GM12864 (cell line): ENCODE measurements at places on chromosomes 11 and 22.

DNA sequence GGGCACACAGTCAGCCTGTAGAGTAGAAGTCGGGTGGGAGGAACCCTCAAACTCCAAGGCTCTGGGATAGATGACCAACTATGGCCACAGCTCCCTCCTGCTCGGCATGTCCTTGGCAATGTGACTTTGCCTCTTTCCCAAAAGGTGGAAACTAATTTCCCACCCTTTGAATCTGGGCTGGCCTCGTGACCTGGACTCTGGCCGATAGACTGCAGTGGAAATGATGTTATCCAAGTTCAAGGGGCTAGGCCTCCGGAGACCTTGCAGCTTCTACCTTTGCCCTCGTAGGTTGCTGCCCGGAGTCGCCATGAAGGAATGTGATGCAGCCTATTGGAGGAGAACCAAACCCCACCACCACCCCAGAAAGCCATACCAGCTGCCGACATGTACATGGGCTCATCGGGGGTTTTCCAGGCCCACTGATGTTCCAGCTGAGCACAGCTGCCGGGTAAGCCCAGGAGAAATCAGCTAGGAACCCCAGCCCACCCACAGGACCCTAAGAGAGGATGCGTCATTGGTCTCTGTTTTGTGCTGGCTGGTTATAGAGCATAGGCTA is 30.4 kb downstream of the KCNJ4 start:
- DNase-seq = no peak

GRCh38 chr11:67639438-67639859 is at the start of gene TBX10:
Gene TBX10, minus strand, starts transcription at chr11:67639763. Its CDS starts 291 bp downstream, at chr11:67639472.
- no peak for DNase-seq

GRCh38 chr11:106959800-106960199 is 58.5 kb downstream of the GUCY1A2 start:
- DNase-seq = no peak

- DNase-seq = no peak
Observed at GRCh38 chr22:28574159-28574788, 105.4 kb downstream of the TTC28 start.

- no peak for DNase-seq
Observed at GRCh38 chr11:94883878-94884277, 89.5 kb downstream of the CWC15 start.

- DNase-seq = no peak
Observed at GRCh38 chr11:82747471-82747870, 13.8 kb upstream of the FAM181B start.

- DNase-seq = no peak
Observed at GRCh38 chr11:111808063-111808588, 41.9 kb upstream of the PPP2R1B start.

DNA sequence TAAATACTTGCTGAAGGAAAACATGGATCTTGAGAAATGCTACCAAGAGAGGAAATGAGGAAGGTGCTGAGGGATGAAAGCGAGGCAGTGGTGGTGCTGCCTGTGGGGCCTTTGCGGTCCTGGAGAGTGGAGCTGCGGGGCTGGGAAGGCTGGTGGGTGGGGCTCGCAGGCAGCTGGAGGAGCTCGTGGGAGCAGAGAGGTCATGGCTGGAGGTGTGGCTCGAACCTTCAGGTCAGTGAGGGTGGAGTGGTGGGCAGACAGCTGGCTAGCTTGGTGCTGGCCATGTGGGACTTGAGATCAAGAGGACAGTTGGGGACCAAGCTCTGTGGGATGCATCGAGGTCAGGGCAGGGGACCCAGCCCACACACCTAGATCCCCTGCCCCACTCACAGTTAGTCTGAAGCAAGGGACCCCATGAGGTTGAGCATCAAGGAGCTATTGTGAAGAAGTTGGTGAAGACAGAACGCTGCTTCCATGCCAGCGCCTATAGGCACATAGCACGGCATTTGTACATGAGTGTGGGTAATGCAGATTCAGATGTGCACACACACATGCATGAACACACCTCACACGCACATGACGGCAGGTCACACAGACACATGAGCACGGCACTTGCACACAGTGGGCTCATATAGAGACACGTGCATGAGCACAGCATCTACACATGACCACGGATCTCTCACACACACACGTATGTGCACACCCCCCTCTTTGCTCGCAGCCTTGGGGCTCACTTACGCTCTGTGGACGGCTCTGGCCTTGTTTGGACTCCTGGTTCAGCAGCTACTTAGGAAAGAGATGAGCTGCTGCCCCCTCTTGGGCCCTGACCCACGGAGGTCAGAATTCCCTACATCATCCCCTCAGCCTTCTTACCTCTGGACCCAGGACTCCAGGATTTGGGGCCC is 30.4 kb downstream of the SHANK3 start:
- no peak for DNase-seq

DNA sequence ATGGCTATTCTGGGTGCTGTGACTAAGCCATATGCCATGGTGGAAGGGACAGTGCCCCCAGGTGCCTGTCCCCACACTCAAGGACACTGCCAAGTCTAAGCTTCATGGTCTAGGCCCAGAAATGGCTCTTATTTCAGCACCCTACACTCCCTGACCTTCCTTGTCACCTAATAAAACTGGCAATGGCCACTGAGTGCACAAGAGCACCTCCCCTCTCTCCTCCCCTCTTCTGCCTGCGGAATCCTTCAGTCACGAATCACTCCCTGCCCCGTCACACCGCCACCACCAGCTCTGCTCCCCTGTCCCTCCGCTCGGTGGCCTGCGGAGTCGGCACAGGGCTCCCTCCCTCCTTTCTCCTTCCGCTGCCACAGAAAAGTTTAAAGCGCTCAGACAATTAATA is 19.0 kb upstream of the LMO1 start:
- DNase-seq = no peak

- DNase-seq = no peak
Observed at GRCh38 chr22:35612903-35613302, 4.2 kb downstream of the MB start.

GRCh38 chr11:25183411-25183810 is 686.6 kb downstream of the LUZP2 start:
- DNase-seq = no peak

DNA sequence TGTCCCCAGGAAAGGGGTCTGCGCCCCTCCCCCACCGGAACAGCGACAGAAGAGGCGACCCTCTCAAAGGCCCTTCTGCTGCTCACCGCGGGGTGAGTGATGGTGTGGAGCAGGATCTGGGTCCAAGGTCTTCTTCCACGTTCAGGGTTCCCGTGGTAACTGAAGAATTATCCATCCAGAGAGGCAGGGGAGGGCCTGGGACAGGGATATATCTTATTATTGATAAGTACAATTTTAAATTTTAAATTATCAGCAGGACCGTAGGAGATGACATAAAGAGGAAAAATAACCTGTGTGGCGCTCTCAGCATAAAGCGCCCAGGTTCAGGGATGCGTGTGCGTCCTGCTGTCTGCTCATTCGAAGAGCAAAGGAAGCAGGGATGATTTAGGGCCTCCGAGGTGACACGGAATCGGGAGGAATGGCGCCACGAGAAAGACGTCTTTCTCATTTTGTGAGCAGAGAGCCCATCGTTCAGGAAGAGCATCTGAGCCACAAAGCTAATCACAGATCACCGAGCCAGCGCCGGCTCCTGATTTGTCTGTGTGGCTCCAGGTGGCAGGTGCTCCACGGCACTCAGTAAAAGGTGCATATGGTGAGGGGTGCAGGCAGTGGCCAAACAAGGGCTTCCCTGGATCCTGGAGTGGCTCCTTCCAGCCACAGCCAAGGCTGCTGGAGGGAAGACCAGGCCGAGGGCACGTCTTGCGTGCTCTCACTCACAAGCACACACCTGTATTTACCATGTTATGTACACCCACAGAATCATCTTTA is 19.3 kb downstream of the KRTAP5-5 start:
- no peak for DNase-seq

GRCh38 chr11:61635787-61636186 is 44.4 kb upstream of the DAGLA start:
- DNase-seq = no peak

DNA sequence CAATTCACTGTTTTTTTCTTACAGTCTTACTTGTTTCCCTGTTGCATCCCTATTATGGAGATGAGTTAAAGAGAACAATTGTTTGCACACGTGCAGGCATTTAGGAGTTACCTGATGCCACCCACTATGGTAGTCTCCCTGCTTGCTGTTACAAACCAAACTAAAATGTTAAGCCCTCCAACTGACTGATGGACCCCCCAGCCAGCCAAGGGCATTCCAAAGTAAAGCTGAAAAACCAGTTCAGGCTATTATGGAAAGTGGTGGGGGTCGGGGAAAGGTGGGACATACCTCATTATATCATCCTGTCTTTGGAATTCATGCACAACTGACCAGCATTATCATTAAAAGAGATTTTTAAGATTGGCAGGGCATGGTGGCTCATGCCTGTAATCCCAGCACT is 47.0 kb upstream of the GNAZ start:
- no peak for DNase-seq

DNA sequence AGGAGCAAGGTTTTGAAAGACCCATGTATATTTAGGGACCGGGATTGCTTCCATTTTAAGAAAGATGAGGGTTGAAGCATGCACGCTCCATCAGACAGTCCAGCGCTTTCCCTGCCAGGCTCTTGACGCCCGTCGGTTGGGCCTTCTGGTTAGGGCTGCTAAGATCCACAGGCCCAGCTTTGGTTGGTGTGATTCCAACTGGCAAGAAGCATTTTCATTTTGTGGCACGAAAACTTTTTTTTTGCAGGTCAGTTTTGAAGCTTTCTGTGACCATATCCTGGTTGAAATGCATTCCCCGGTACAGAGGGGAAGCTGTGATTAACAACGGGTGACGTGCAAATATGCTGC is 34.3 kb upstream of the MPPED1 start:
- DNase-seq = no peak

DNA sequence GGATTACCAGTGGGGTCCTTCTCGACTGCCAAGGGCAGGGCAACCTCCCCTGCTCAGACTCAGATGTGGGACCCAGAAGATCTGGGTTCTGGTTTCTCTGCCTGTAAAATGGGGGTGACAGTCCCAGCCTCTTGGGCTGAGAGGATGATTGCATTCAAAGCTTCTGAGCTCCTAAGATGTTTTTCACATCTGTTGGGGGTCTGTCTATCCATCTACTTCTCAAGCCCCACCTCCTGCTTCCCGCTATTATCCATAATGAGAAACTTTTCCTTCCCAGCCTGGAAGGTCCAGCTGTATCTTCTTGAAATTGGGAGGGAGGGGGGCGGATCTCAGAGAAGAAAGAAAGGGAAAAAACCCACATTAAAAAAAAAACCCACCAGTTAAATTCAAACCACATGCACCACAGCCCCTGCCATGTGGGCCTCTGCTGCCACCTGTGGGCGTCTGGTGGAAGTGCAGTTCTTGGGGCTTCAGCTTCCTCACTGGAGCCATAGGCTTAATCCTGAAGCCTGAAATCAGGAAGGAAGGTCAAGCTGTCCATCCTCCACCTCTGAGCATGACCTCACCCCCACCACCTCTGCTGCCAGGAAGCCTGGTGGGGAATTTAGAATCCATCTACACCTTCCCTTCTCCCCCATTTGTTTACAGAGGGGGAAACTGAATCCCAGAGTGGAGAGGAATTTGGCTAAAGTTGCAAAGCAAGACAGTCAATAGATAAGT is 27.3 kb downstream of the ARHGEF17 start:
- no peak for DNase-seq

- no peak for DNase-seq
Observed at GRCh38 chr11:65592858-65593517, 2.6 kb downstream of the KCNK7 start.

- DNase-seq = no peak
Observed at GRCh38 chr11:118406599-118407166, 5.3 kb downstream of the ATP5MG start.

DNA sequence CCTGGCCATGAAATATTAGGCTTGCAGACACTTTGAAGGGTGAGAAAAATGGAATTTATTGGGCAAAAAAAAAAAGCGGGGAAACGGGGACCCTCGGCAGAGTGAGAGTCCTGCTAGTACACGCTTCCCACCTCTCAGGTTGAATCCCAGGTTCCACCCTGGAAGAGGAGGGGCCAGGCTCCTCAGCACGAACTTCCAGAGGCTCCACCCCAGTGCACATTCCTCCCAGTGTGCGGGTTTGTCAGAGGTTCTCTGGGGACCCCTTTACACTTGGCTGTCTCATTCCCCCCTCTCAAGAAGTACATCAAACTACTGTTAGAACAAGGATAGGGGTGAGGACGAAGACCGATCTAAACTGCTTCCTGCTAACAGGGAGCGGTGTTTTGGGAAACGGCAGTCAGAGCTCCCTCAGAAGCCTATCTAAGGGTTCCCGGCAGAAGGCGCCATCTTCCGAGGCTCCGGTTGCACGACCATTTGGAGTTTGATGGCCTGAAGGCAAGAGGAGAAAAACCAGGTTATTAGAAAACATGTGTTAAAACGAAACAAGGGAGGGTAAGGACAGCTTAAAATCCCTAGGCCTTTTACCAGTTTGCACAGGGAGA is 27.5 kb downstream of the FOLR3 start:
- DNase-seq = no peak

- DNase-seq = no peak
Observed at GRCh38 chr11:46090375-46090774, 30.9 kb downstream of the PHF21A start.

DNA sequence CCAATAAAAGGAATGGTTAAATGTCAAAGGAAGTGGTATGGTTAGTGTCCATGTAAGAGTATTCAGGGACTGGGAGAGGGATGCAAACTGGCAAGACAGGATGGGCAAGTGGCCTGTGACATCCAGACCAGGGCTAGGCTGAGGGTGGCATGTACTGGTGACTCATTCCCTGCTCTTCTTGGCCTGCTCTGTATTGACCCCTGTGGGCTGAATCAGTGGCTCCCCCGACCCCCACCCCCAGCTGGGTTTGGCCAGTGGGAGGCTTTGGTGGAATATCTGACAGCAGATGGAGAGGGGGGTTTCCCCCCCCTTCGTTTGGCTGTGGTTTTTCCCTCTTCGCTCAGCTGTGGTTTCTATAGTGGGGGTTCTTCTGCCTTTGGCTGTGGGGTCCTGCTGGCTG is 87.7 kb downstream of the CSNK2A3 start:
- DNase-seq = no peak

GRCh38 chr11:108875134-108875533 is 210.3 kb downstream of the DDX10 start:
- DNase-seq = no peak

DNA sequence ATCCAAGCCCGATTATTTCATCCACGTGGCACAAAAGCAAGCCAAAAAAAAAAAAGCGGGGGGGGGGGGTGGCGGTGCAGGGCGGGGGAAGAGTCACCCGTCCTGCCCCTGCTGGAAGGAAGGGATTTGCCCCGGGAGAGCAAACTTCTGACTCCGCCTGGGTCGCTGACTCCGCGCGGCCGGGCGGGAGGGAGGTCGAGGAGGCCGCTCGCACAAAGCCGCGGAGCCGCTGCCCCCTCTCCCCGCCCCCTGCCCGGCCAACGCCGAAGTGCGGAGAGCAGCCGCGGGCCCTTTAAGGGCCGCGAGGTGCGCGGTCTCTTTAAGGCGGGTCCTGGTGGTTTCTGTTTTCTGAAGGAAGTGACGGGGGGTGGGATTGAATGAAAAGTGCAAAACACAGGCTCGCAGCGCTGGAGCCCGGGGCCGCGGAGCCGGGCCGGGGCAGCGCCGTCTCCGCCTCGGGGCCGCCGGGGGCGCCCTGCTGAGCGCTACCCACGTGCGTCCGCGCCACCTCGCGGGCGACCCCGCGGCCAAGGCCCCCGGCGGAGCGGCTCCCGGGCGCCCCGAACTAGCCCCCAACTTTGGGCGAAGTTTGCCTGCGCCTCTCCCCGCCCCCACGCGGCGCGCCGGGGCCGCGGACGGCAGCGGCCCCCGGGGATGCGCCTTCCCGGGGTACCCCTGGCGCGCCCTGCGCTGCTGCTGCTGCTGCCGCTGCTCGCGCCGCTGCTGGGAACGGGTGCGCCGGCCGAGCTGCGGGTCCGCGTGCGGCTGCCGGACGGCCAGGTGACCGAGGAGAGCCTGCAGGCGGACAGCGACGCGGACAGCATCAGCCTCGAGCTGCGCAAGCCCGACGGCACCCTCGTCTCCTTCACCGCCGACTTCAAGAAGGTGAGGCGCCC is at the start of gene OAF:
TSS of gene OAF (plus strand) at position 407 of the 896 bp plus-strand sequence. CDS start at position 655, 248 bp downstream.
- DNase-seq = peak; percentile 39

GRCh38 chr11:27281276-27281675 is 81.7 kb downstream of the CCDC34 start:
- no peak for DNase-seq
